ENCODE measurements at places on chromosomes 4 and X. TPM values are rescaled to one million over a fixed set of nuclear protein-coding genes. Genes with fewer than 3 reads are reported as not detected.

The WDR17 gene
- total RNA-seq: 4.2 TPM

- DNase-seq: peak; percentile 66
Measured at GRCh38 chr4:153143527-153144348, 60.5 kb upstream of the TRIM2 start.

The GPRIN3 gene
- 0.03 TPM for total RNA-seq

The FAM236A gene
- not detected for total RNA-seq

The STEEP1 gene
- 87.3 TPM for total RNA-seq

The KDR gene
- total RNA-seq: 0.48 TPM

The GALNTL6 gene
- not detected for total RNA-seq

Data from Daoy (cell line).